MV-4-11 (cell line): ENCODE measurements at places on chromosomes 4 and X.

DNA sequence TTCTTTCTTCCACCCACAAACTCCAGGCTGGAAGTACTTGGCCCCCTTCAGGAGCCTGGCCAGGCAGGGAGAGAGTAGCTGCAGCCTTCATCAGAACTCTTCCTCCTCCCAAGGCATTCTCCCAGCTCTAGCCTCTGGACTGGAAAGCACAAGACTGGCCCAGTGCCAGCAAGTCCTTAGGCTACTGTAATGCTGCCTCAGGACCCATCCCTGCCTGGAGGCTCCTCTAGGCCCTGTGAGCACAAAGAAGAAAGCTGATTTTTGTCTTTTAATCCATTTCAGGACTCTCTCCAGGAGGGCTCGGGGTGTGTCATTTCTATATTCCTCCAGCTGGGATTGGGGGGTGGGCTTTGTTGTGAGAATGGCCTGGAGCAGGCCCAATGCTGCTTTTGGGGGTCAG lies 10.8 kb downstream of the AWAT2 start:
- DNase-seq, result no peak

- no peak for DNase-seq
Measured at GRCh38 chrX:38845426-38845825, 44.2 kb downstream of the MID1IP1 start.

- peak; percentile 15 for DNase-seq
Measured at GRCh38 chrX:115588179-115588578, 27.2 kb downstream of the PLS3 start.

GRCh38 chr4:53644607-53645006 lies 53.3 kb upstream of the LNX1 start:
- DNase-seq, result peak; percentile 87

DNA sequence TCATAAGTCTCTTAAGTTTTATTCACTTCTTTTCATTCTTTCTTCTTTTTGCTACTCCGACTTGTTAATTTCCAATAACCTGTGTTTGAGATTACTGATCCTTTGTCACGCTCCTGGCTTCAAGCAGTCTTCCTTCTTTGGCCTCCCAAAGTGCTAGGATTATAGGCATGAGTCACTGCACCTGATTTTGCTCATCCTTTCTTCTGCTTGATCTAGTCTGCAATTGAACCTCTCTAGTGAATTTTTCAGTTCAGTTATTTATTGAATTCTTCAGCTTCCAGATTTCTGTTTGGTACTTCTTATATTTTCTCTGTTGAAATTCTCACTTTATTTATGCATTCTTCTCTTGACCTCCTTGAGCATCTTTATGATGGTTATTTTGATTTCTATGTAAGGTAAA lies 38.6 kb upstream of the SYTL5 start:
- DNase-seq, result no peak

- no peak for DNase-seq
Measured at GRCh38 chr4:40966091-40966490, 216.3 kb downstream of the NSUN7 start.

GRCh38 chr4:21202959-21203358 lies 502.7 kb downstream of the PACRGL start:
- DNase-seq, result no peak

DNA sequence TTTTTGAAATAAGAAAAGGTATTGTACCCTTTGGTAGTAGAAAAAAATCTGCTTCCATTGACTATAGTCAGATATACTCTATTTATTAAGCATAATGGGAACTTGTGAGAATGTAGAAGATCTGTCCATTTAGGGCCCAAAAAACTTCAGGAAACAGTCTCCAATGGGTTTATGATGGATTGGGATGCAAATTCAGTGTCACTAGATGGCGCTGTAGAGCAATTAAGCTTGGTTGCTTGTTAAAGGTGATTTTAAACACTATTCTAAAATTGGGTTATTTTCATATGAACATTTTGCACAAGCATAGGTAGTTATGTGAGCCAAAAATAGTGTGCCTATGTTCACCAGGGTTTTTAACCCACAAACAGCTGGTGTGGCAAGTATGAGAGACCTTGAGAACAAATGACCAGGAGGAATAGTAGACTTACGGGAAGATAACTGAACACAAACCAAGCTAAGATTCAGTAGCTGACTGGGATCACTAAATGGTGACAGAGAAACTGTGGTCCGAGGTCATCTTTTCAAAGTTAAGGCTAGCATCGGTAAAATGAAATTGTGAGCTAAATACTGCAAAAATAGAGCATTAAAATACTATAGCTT lies 80.3 kb upstream of the LSM6 start:
- peak; percentile 29 for DNase-seq

- DNase-seq, result no peak
Measured at GRCh38 chr4:53671757-53672156, 80.5 kb upstream of the LNX1 start.

DNA sequence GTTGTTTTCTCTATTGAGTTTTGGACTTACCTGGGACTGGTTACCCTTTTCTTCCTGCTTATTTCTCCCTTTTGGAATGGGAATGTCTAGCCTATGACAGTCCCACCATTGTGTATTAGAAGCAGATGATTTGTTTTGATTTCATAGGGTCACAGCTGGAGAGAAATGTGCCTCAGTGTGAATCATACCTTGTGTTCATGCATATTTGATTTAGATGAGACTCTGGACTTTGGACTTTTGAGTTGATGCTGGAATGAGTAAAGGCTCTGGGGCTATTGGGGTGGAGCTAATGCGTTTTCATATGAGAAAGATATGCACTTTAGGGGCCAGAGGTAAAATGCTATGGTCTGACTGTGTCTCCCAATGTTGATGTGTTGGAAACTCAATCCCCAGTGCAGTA lies 30.5 kb upstream of the TEX13C start:
- no peak for DNase-seq

- DNase-seq, result peak; percentile 36
Measured at GRCh38 chr4:153465140-153465539, 1.0 kb upstream of the TMEM131L start.

GRCh38 chr4:74376888-74377483 lies 12.0 kb downstream of the EREG start:
- peak; percentile 56 for DNase-seq

GRCh38 chrX:120316587-120317283 lies 5.5 kb upstream of the TMEM255A start:
- no peak for DNase-seq

DNA sequence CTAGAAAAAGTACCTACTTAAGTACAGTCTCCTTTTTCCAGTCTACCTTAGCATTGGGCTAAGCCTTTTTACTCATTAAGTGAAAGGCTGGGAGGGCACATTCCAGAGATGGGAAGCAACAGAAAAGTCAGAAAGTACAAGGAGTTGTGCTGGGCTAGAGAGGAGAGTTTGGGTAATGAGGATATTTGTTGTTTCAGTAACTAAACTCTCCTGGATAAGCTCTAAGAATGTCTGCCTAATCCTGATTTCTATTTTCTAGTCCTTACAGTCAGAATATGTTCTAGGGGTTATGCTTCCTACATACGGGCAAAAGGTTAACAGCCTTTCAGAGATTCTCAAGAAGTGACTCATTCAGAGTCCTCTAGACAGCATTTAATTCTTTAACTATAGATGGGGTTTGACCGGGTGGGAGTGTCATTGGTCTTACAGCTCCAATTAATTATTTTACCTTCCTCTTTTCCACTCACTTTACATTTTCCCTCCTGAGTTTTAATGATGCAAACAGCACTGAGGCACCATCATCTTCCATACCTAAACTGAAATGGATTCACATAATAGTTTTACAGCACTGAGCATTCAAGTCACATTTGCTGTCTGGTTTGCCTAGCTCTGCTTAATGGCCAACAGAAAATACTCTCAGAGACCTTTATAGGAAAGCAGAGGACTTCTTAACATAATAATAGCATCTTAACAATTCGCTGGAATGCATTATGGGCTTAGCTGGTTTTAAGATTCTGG lies 42.9 kb downstream of the USP26 start:
- DNase-seq, result no peak

GRCh38 chr4:188780028-188780427 lies 640.8 kb downstream of the TRIML1 start:
- DNase-seq, result no peak

GRCh38 chr4:122700178-122700725 lies 32.3 kb upstream of the BBS12 start:
- no peak for DNase-seq

DNA sequence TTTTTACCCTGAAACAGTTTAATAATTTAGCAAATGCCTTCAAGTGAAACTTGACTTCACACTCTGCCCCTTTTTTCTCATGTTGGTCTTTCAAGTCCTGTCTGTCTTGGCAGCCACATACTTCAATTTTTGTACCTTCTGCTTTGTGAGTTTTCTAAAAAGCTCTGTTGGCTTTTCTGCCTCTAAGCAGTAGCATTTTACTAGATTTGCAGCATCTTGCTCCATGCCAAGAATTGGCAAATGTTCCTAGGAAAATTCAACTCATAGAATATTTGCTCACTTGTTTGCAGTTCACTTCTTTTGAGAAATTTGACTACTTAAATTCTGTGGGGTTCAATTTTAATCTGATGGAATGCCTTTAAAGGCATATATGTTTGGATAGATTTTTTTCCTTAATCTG lies 59.2 kb downstream of the FAM47A start:
- DNase-seq, result no peak

- DNase-seq, result no peak
Measured at GRCh38 chrX:138886769-138887168, 175.3 kb upstream of the FGF13 start.

GRCh38 chrX:42803320-42803719 lies 25.4 kb upstream of the PPP1R2C start:
- DNase-seq, result no peak

DNA sequence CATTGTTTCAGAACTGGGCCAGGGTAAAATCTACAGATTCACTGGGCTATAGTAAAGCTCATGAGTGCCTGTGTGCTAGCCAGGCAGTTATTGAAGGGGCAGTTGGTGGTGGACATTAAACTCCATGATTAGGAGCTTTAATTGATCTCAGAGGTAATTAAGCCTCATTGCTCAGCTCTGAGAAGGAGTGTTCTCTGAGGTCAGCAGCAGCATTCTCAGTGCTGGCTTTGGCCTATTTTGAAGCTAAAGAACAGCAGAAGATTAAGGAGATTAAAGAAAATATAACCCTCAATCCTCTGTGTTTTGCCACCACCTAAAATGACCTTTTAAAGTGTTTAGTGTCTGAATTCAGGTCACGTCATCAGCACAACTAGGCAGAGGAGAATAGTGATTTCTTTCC lies 42.5 kb downstream of the EGF start:
- DNase-seq, result no peak

GRCh38 chr4:123259676-123260646 lies 136.6 kb upstream of the SPRY1 start:
- DNase-seq, result no peak

DNA sequence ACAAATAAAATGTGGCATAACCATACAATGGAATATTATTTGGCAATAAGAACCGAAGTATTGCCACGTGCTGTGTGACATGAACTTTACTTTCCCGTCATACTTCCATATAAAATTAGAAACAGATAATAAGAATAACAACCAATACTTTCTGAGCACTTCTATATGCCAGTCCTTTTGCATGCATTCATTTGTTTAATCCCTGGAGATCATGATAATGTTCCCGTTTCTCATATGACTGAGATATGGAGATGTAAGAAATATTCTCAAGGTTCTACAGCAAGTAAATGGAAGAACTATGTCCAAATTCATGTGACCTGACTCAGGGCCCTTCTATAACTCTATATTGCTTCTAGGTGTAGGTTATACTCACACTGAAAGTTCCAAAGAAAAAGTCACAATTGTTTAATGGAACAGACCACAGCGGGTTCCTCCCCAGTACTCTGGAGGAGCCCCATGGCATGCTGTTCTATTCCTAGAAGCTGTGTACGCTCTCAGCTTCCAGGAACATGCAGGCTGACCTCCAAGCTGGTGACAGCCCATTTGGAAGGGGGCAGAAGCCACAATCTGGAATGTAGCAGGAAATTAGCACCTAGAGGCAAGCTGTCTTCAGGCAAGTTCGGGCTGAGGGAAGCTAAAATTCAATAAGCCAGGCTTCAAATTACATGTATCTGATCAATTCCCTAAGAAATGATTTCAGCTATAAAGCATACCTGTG lies 31.5 kb downstream of the QDPR start:
- no peak for DNase-seq

DNA sequence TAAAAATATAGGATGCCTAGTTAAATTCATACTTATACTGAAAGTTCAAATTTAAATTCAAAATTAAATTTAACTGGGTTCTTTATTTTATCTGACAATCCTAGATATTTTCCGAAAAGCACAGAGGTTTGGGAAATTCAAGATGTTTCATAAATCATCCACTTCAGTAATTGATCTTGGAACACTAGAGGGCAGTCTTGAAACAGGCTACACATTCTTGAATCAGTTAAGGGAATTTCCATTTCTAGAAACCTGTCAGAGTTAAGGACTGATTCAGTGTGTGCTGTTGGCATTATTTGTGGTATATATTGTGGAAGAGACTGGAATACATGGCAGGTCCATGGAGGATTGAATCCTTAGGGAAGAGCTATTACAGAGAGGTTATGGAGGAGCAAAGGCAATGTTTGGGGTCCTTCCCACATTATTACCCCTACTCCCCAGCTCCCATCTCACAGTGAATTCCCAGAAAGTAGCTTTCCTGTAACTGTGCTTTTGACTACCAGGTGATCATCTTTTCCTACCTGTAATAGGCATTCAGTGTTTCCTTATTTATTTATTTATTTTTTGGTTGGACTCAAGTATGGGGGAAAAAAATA lies 92.9 kb downstream of the EGF start:
- DNase-seq, result peak; percentile 48

GRCh38 chrX:69616457-69617203 lies 717 bp downstream of the EDA start:
- DNase-seq, result no peak

- peak; percentile 80 for DNase-seq
Measured at GRCh38 chr4:25783943-25784342, 78.8 kb downstream of the SEL1L3 start.

- peak; percentile 46 for DNase-seq
Measured at GRCh38 chrX:130834149-130834548, 68.9 kb downstream of the ENOX2 start.

GRCh38 chr4:152708796-152709195 lies 29.0 kb upstream of the TMEM154 start:
- DNase-seq, result no peak

DNA sequence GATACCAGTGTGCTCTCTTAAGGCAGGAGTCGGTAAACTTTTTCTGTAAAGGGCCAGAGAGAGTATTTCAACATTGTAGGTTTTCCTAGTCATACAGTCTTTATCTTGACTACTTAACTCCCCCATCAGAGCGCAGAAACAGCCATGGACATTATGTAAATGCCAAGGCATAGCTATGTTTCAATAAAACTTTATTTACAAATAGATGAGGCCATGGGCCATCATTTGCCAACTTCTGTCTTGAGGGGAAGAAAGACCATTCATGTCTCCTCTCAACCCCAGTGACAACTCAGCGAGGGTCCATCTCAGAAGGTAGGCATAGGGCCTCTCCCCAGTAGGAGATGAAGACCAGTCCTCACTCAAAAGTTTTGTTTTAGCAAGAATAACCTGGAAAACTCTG lies 301.3 kb downstream of the FBXW7 start:
- DNase-seq, result no peak

- DNase-seq, result peak; percentile 52
Measured at GRCh38 chr4:173536808-173537429, 6.9 kb upstream of the HAND2 start.

DNA sequence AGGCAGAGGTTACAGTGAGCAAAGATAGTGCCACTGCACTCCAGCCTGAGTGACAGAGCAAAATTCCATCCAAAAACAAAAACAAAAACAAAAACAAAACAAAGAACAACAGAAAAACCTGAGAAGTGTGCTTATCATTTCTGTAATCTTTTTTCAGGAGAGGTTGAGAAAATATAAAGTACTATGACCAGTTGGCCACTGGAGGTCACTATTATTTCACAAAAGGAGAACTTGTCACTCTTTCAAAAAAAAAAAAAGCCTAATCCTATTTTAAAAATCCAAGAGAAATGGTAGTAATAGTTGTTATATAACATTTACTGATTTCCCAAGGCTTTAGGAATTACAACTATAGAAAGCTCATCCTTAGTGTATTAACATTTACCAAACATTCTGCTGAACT lies 24.9 kb upstream of the RNF150 start:
- peak; percentile 41 for DNase-seq
